Fibroblast of skin of abdomen (primary cell): ENCODE measurements at places on chromosomes 2 and 18.
A peak's percentile ranks its signal among the peaks of the same experiment; 100 is the strongest.

DNA sequence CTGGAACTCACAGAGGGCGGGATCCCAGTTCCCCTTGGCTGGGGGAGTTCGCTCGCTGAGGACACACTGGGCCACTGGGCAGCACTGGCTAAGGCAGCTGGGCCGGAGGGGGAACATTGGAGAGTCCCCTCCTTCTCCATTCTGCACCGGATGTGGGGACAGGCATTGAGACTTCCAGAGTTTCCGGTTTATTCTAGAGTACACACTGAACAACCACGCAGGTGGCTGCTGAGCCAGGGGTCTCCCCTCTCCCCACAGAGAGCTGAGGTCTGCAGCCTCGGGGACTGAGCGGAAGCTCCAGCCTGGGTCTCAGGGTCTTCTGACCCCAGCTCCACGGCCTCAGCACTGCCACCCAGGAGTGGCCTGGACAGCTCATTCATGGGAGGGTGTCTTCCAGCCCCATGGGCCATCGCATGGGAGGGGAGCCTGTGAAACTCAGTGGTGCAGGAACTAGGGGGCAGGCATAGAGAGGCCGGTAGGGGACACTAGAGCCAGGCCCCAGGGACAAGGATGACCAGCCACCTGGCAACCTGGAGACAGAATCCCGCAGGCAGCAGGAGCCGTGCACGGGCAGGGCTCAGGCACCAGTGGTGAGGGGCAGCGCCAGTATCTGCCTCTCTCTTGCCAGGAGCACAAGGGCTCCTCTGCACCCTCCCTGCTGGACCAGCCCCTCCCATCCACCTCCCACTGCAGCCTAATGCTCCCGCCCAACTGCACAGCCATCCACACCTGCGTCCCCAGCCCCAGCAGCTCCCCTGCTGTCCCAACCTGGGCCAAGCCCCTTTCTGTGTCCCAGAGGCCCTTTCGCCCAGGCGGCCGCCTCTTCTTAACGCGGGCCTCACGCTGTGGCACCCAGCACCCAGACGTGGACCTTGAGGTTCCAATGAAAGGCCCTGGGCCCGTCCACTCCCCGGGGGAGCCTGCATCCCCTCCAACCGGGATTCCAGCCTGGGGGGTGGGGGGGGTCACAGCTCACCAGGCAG, 45.1 kb upstream of the GPC1 start:
- no peak for DNase-seq

- no peak for DNase-seq
These were observed 69.6 kb downstream of the APLF start for GRCh38 chr2:68537011-68537410.

GRCh38 chr18:80258640-80259039, 11.3 kb upstream of the PARD6G start:
- DNase-seq = no peak

DNA sequence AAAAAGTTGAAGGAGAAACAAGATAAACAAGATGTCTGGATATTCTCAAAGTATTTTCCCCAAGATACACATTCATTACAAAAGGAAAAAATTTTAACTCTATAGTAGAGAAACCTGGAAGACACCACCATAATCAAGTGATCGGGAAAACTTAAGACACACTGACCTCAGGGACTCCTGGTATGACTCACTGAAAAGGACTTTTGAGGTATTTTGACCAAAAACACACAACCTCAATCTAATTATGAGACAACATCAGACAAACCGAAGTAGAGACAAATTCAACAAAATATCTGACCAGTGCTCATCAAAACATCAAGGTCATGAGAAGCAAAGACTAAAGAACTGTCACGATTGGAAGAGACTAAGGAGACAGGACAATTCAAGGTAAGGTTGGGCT, 34.7 kb downstream of the LPIN2 start:
- DNase-seq = no peak

GRCh38 chr2:85999061-85999831, 106.4 kb downstream of the POLR1A start:
- DNase-seq = peak; percentile 72

GRCh38 chr2:230840301-230840700, 24.4 kb upstream of the ITM2C start:
- no peak for DNase-seq

DNA sequence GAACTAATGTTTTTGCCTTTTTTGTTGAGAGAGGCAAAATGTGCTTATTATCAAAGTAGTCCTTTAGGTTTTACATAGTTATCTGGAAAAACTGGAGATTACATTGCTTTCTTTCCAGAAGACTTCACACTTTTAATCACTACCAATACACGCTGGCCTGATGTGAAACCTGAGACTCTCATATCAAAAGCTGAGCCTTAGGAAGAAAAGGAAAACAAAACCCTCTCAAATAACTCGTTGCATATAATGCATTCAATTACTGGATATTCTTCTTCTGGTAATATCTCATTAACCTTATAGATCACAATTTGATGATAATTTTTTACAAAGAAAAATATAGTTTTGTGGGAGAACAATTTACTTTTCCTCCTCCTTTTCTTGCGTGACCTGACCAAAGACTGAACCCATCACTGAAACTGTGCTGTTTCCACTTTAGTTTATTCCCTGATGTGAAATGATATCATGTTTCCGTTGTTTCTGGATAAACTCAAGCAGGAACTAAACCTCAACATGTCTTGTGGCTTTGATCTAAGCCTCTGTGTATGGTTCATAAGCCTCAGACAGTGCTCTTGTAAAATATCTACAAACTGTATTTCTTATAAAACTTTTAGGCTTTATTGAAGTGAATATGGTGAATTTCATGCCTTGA, 332.4 kb downstream of the GULP1 start:
- DNase-seq = peak; percentile 67

GRCh38 chr18:48905513-48905912, 45.3 kb downstream of the SMAD7 start:
- DNase-seq = no peak

DNA sequence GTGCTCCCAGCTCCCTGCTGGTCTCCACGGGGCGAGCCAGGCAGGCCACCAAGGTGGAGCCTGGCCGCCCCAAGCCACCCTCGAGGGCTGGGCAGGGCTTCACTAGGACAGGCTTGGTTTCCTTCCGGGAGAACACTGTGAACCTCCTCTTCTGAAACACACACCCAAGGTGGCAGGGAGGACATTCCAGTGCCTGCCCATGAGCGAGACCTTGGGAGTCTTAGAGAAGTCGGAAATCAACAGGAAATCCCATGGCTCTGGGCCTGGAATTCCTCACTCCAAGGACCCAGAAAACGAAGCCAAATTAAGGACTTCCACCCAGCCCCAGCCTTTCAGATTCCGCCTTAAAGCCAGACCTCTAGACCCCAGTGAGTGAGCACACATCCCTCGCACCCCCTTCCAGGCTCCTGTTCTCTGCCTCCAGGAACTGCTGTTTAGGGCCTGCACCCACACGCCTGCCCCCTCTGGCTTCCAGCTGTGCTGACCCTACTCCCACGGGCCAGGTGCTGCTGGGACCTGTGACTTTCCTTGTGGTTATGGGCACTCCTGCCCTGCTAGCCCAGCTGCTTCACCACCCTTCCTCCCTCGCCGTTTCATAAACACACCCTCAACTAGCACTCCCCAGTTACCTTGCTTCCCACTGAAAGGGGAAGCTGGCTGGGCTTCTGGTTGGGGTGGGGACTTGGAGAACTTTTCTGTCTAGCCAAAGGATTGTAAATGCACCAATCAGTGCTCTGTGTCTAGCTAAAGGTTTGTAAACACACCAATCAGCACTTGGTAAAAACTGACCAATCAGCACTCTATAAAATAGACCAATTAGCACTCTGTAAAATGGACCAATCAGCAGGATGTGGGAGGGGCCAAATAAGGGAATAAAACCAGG, 13.7 kb downstream of the GPR17 start:
- DNase-seq = no peak

DNA sequence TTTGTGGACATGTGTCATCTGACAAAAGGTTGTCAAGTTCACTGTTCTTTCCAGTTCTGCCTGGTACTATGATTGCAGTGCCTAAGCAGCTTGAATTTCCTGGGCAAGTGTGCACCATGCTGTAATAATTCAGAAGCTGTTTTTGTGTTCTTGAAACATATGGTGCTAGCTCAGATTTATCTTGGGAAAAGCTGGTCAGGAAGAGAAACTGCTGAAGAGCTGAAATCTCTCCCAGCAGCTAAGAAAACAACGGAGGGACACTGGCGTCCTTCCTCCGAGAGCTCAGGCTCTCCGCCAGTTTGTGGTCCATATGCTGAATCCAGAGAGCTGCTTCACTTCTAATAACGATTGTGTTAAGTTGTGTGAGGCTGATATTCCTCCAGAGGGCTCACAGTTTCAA, 642.0 kb downstream of the DPP10 start:
- no peak for DNase-seq

DNA sequence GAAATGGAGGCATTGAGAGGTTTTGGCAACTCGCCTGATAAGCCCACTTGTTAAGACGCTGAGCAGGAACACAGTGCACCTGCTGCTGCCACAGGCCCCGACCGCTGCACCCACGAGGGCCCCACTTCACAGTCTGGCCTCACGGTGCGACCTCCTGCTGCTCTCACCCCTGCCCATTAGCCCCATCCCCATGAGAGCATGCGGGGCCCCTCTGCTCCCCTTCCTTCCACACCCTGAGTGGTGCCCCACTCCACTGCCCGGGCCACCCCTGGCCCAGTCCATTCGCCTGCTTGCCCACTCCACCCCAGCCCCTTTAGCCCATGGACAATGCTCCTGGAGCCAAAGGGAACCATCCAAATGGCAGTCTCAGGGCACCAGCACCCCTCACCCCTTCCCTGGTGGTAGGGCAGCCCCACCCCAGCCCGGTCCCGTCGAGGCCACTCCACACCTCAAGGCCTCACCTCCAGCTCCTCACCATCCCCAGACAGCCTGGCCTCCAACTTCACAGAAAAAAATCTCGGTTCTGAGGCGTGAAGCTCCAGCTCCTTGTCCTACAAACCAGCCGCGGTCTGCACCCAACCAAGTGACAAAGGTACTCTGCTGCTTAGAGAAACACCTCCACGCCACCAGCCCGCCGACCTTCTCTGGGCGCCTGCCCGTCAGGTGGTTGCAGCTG, 6.7 kb upstream of the GPR55 start:
- no peak for DNase-seq

DNA sequence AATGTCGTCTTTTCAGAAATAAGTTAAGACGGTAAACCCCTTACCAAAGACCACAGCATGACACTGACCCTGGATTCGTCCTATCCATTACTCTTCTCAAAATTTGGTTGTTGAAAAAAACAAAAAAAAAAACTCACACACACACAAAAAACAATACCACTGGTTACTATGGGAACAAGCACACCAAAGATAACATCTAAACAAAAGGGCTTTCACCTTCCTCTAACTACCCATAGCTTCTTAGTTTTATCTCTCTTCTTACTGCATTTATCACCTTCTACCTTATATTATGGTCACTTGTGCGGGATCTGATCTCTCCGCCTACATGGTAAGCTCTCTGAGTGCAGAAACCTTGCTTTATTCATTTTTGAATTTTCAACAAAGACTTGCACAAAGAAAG, 192.7 kb downstream of the STK39 start:
- DNase-seq = no peak

GRCh38 chr18:12274793-12275192, 20.6 kb downstream of the CIDEA start:
- no peak for DNase-seq

- DNase-seq = no peak
These were observed 18.3 kb upstream of the ICOS start for GRCh38 chr2:203918264-203918663.

DNA sequence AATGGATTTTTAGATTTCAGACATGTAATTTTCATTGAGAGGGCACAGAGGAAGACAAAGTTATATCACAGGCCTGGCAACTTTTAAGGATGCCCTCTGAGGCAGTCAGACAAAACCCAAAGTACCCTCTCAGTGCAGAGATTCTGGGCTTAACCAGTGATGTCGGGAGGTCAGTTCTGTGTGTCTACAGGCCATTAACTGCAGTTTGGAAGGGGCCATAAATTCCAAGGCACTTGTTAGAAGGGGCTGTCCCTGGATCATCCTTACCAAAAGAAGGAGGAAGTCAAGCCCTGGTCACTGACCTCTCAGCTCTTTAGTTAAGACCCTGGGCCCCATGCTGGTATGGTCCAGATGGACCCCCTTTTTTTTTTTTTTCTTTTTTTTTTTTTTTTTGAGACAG, 60.7 kb downstream of the LRRFIP1 start:
- no peak for DNase-seq

- DNase-seq = peak; percentile 81
These were observed 173.3 kb upstream of the ZFP36L2 start for GRCh38 chr2:43399515-43400264.

DNA sequence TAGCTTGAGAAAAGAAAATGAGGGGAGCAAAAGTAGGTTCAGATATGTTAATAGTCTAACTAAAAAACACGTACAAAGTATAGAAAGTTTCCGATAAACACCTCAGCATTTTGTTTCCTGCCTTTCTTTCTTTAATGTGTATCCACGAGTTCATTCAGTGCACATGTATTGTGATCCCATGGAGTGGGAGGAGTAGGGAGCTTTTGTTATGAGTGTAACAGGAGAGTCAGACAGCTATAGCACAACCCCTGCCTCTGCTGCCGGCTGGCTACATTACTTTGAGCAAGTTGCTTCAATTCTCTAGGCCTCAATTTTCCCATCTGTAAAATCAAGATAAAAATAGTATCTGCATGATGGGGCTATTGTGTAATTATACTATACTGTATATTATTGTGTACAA, 249.2 kb upstream of the FIGN start:
- DNase-seq = no peak

GRCh38 chr2:36912695-36913094, 53.6 kb downstream of the STRN start:
- DNase-seq = peak; percentile 39

DNA sequence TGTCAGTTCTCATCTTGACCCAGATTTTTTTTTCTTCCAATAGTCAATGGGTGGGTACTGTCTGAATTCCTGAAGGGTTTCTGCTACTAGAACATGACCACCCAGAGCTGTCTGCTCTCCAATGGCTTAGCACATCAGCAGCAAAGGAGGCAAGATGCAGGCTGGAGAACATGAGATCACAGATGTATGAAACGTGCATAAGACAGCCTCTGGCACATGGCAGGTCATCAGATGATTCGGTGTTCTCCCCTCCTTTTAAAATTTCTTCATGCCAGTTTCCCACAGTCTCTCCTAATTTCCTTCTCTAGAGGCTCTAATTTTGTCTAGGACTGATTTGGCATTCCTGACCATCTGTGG, 359.3 kb upstream of the TNP1 start:
- no peak for DNase-seq

GRCh38 chr2:1642066-1642861, 102.1 kb downstream of the PXDN start:
- peak; percentile 74 for DNase-seq

GRCh38 chr2:219169930-219170654, at the start of gene SLC23A3:
TSS of gene SLC23A3 (minus strand) at chr2:219170029. CDS start at chr2:219169984, 45 bp downstream.
- no peak for DNase-seq

- DNase-seq = no peak
These were observed 12.1 kb downstream of the LCLAT1 start for GRCh38 chr2:30459140-30459539.

DNA sequence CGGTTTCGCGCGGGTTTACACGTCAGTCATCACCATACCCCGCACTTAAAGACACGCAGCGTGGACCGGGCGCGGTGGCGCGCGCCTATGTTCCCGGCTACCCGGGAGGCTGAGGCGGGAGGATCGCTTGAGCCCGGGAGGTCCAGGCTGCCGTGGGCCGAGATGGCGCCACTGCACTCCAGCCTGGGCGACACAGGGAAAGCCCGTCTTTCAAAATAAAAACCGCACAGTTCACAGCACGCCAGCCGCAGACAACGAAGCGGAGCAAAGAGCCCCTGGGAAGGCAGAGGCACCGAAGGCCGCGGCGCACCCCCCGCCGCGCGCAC, 328 bp downstream of the DTYMK start:
- DNase-seq = no peak

- no peak for DNase-seq
These were observed 95.3 kb upstream of the TEX51 start for GRCh38 chr2:126803434-126803775.

- no peak for DNase-seq
These were observed 274.1 kb downstream of the ALPK2 start for GRCh38 chr18:58354791-58355190.
